ENCODE measurements at places on chromosomes 12 and 14. TPM values are rescaled to one million over a fixed set of nuclear protein-coding genes. Genes with fewer than 3 reads are reported as not detected.

ERBB3 gene
- total RNA-seq, result 0.97 TPM

KRT77 gene
- not detected for total RNA-seq

OR6C2 gene
- not detected for total RNA-seq

GEMIN2 gene
- total RNA-seq, result 14.9 TPM

RFX4 gene
- total RNA-seq, result not detected

IRAK3 gene
- 0.21 TPM for total RNA-seq

DIO3 gene
- total RNA-seq, result 0.34 TPM

RHEBL1 gene
- total RNA-seq, result 1.2 TPM

WIF1 gene
- not detected for total RNA-seq

GRCh38 chr14:100203962-100204834 is 34.7 kb upstream of the YY1 start:
- no peaks in the 10 kb centered on the region for H3K27me3 ChIP-seq
- H3K4me1 ChIP-seq, result peaks cover 4% of the 10 kb centered on the region
- no peak overlapping the region for H3K27ac ChIP-seq
- no peak overlapping the region for H3K4me3 ChIP-seq
- peaks cover 2% of the 10 kb centered on the region for H3K36me3 ChIP-seq
- DNase-seq, result no peak

- DNase-seq, result no peak
- H3K4me1 ChIP-seq, result peaks cover 60% of the 10 kb centered on the region
- H3K27me3 ChIP-seq, result no peaks in the 10 kb centered on the region
Measured at GRCh38 chr12:116233669-116234068, 43.8 kb downstream of the MED13L start.

DNA sequence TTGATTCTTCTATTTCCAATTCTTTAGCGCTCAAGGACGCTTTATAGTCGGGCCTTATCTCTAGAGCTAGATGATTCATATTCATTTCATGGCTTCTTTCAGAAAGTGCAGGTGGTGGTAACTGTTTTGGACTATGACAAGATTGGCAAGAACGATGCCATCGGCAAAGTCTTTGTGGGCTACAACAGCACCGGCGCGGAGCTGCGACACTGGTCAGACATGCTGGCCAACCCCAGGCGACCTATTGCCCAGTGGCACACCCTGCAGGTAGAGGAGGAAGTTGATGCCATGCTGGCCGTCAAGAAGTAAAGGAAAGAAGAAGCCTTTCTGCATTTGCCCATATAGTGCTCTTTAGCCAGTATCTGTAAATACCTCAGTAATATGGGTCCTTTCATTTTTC is 241.9 kb downstream of the PAWR start:
- H3K36me3 ChIP-seq, result no peaks in the 10 kb centered on the region
- no peaks in the 10 kb centered on the region for H3K27me3 ChIP-seq
- no peak for DNase-seq
- H3K4me3 ChIP-seq, result no peak overlapping the region

DNA sequence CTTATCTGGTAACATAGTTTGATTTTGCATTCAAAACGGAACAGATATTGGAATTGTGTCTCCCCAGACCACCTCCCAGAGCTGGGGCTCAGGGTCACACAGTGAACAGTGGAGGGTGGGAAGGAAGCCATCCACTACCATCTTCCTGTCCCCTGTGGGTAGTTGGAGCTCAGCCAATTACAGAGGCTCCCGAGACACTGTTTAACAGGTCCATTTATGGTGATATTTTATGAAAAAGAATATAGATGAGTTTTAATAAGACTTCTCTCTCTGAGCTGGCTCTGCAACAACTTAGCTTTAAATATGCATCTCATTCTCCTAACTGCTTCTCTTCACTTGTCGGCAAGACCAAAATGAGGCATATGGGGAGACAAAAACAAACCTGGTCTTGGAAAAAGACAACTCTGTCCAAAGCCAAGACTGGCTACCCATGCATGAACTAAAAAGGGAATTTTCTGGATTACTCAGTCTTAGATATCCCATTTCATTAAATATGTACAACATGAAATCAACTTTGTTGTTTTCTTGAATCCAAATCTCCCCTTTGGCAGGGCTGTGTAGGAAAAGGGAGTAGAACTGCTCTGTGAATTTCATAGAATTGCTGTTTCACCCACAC is 83.8 kb upstream of the HOXC13 start:
- H3K4me3 ChIP-seq, result no peak overlapping the region
- no peak overlapping the region for H3K27ac ChIP-seq
- H3K4me1 ChIP-seq, result no peaks in the 10 kb centered on the region
- H3K36me3 ChIP-seq, result no peaks in the 10 kb centered on the region

DNA sequence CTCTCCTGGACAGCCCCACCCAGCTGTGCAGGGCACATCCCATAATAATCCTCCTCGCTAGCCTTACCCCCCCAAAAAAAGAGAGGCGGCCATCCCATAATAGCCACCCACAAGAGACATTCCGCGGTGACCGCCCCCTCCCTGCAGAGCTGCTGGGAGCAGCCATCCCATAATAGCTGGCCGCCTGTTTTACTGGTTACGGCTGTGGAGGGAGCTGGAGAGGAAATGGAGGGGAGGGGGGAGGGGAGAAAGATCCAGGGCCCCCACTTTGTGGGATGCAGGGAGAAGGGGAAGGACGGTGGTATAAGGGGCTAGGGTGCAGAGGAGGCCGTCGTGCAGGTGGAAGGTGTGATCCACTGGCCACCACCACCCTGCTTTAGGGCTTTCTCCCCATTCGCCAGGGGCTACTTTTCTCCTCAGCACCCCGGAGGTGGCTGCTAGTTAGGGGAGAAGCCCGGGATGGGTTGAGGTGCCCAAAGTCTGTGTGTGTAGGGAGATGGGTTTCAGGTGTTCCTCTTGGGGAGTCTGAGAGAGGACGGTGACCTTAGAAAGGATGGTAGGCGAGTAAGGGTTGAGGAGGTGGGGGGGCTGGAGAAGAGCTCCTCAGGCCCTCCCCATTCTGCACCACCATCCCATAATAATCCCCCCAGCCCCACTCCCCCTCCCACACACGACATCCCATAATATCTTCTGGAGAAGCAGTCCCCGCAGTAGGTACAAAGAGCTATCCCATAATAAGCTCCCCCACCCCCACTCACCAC is 6.0 kb upstream of the CHD4 start:
- peak overlapping the region; percentile 94 for H3K27ac ChIP-seq
- no peaks in the 10 kb centered on the region for H3K27me3 ChIP-seq
- H3K4me3 ChIP-seq, result peak overlapping the region; percentile 35
- peaks cover 36% of the 10 kb centered on the region for H3K4me1 ChIP-seq

DNA sequence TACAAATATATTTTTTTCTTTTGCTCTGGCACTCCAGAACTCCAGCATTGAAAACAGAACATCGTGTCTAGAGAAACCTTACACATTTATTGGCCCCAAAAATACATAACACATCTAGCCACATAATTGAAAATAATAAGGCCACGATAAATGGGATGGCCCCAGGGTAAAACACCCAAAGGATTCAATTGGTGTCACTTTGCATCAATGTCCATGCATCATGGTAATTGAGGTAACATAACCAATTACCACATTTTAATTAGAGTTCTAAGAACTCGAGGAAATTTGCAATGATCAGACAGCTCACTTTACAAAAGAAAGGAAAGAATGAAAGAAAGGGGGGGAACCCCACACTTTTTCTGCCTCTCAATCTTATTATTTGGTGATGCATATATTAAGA is 151.8 kb upstream of the NPAS3 start:
- H3K27me3 ChIP-seq, result no peaks in the 10 kb centered on the region
- no peaks in the 10 kb centered on the region for H3K36me3 ChIP-seq
- H3K4me1 ChIP-seq, result no peaks in the 10 kb centered on the region
- H3K27ac ChIP-seq, result no peak overlapping the region
- no peak for DNase-seq

DNA sequence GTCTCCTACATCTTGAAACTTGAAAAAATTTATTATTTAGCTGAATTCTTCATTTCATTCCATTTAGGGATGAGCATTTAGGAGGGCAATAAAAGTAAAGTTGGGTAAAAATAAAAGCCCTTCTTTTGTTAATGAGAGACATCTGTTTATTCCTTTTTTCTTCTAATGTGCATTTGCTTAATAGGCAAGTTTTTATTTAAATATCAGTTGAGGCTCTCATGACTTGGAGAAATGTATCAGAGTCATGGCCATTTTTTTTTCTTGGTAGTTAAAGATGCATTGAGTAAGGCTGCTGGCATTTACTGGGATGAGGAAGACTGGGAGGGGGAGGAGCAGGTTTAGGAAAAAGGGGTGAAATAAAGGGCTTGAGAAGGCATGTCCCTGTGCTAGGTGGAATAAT is 609.9 kb upstream of the TMEM132C start:
- H3K36me3 ChIP-seq, result no peaks in the 10 kb centered on the region
- DNase-seq, result no peak
- H3K27me3 ChIP-seq, result peaks cover 7% of the 10 kb centered on the region
- H3K27ac ChIP-seq, result no peak overlapping the region

- H3K27ac ChIP-seq, result no peak overlapping the region
- peaks cover 37% of the 10 kb centered on the region for H3K4me1 ChIP-seq
- H3K27me3 ChIP-seq, result no peaks in the 10 kb centered on the region
- no peak for DNase-seq
- H3K36me3 ChIP-seq, result no peaks in the 10 kb centered on the region
Measured at GRCh38 chr12:29242921-29243431, 93.9 kb downstream of the FAR2 start.

- peaks cover 28% of the 10 kb centered on the region for H3K4me1 ChIP-seq
- peaks cover 6% of the 10 kb centered on the region for H3K36me3 ChIP-seq
- no peak for DNase-seq
- H3K27ac ChIP-seq, result no peak overlapping the region
Measured at GRCh38 chr12:94429191-94429590, 30.5 kb downstream of the CEP83 start.

DNA sequence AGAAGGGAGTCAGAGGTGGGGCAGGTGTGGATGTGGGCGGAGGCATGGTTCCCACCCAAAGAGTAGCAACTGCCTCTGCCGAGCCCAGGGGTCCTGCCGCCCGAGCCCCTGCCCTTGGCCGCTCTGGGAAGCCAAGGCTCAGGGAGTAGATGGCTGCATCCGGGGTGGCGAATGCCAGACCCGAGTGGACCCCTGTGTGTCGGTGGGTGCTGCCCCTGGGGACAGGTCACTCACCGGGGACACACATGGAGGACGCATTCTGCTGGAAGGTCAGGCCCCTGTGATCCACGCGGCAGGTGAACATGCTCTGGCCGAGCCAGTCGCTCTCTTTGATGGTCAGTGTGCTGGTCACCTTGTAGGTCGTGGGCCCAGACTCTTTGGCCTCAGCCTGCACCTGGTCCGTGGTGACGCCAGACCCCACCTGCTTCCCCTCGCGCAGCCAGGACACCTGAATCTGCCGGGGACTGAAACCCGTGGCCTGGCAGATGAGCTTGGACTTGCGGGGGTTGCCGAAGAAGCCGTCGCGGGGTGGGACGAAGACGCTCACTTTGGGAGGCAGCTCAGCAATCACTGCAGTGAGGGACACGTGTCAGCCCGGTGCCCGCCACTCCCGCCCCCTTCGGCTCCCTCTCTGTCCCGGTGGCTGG is 329.0 kb downstream of the TMEM121 start:
- no peak overlapping the region for H3K27ac ChIP-seq
- no peaks in the 10 kb centered on the region for H3K4me1 ChIP-seq
- no peaks in the 10 kb centered on the region for H3K36me3 ChIP-seq
- peak; percentile 72 for DNase-seq

GRCh38 chr12:1650260-1650977 is 21.4 kb downstream of the WNT5B start:
- no peak overlapping the region for H3K27ac ChIP-seq
- peaks cover 9% of the 10 kb centered on the region for H3K4me1 ChIP-seq
- no peak overlapping the region for H3K4me3 ChIP-seq
- H3K27me3 ChIP-seq, result no peaks in the 10 kb centered on the region
- DNase-seq, result no peak
- H3K36me3 ChIP-seq, result peaks cover 20% of the 10 kb centered on the region

GRCh38 chr12:52603314-52603713 is 2.1 kb upstream of the KRT72 start:
- no peaks in the 10 kb centered on the region for H3K4me1 ChIP-seq
- no peak overlapping the region for H3K4me3 ChIP-seq
- no peak overlapping the region for H3K27ac ChIP-seq
- H3K27me3 ChIP-seq, result peaks cover 75% of the 10 kb centered on the region
- no peak for DNase-seq

GRCh38 chr12:14956024-14956891 is 5.1 kb downstream of the ARHGDIB start:
- no peaks in the 10 kb centered on the region for H3K27me3 ChIP-seq
- no peak for DNase-seq
- no peak overlapping the region for H3K27ac ChIP-seq
- no peaks in the 10 kb centered on the region for H3K36me3 ChIP-seq

- peaks cover 2% of the 10 kb centered on the region for H3K4me1 ChIP-seq
- no peak for DNase-seq
- no peak overlapping the region for H3K4me3 ChIP-seq
- H3K27ac ChIP-seq, result no peak overlapping the region
Measured at GRCh38 chr14:87888136-87888999, 104.6 kb downstream of the GALC start.

DNA sequence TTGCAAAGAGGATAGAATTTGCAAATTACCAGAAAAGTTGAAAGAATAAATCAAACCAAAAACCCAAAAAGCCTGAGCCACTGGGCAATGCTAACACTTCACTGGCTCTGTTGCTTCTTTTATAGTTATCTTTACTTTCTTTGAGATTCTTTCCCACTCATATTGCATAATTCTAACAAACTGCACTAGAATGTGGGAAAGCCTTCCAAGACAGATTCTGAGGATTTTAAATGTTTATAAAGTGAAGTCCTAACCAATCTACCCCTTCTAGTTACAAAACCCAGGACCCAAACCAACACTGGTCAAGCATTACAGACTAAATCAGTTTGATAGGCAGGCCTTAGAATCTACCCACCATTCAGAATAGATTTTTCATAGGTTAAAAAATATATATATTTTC is 150.9 kb downstream of the MED13L start:
- no peak overlapping the region for H3K4me3 ChIP-seq
- peak overlapping the region; percentile 5 for H3K27ac ChIP-seq
- H3K36me3 ChIP-seq, result no peaks in the 10 kb centered on the region
- DNase-seq, result no peak
- H3K27me3 ChIP-seq, result no peaks in the 10 kb centered on the region

DNA sequence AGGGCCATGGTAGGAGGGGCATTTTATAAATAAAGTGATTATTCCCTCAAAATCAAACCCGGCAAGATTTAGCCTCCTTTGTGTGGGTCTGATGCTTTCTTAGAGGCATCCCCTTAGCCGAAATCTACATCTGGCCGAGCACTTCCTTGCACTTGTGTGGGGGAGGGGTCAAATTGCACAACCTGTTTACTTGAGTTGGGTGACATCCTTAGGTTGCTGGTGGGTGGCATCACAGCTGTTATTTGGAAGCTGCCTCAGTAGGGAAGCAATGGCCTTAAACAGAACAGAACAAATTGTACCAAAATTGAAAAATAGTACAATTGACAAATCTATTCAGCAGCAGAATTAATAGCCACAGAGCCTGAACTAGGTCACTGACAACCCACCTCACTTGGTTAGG is 546.1 kb downstream of the SNAPC1 start:
- no peak overlapping the region for H3K27ac ChIP-seq
- no peak for DNase-seq
- no peaks in the 10 kb centered on the region for H3K36me3 ChIP-seq
- H3K4me1 ChIP-seq, result no peaks in the 10 kb centered on the region
- no peak overlapping the region for H3K4me3 ChIP-seq
- no peaks in the 10 kb centered on the region for H3K27me3 ChIP-seq

Measured in osteocyte (in vitro differentiated cells).